ENCODE measurements at places on chromosomes 7 and 10.

GRCh38 chr7:133851411-133851810, 275.7 kb upstream of the LRGUK start:
- no peaks in the 10 kb centered on the region for H3K27me3 ChIP-seq
- no peaks in the 10 kb centered on the region for H3K4me1 ChIP-seq
- H3K4me3 ChIP-seq = no peak overlapping the region
- H3K27ac ChIP-seq = no peak overlapping the region

DNA sequence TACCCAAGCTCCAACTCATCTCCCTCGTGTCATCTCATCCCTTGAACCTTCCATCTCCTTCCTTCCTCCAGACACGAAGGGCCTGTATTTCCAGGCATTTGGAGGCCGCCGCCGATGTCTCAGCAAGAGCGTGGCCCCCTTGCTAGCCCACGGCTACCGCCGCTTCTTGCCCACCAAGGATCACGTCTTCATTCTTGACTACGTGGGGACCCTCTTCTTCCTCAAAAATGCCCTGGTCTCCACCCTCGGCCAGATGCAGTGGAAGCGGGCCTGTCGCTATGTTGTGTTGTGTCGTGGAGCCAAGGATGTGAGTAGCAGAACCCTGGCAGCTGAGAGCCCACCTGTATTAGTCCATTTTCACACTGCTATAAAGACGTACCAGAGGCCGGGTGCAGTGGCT, 5.5 kb downstream of the FBXO24 start:
- no peaks in the 10 kb centered on the region for H3K4me1 ChIP-seq
- no peak for DNase-seq
- no peaks in the 10 kb centered on the region for H3K36me3 ChIP-seq
- H3K4me3 ChIP-seq = no peak overlapping the region
- H3K27me3 ChIP-seq = peaks cover 7% of the 10 kb centered on the region

DNA sequence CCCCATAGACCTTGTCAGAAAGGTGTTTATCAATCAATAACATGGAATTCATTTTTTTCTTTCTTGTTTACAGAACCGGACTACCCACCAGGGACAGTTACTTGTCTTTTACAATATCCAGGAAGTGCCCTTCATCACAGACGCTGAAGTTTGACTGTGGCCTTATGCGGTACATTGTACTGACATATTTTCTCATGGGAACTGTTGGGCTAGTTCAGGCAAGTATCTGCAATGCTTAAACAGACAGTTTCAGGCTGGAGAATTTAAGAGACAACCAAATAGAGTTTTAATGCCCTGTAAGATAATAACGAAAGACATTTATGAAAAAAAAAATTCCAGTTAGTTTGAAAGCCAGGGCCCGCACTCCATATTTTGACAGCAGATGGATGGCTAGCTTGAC, 246.4 kb downstream of the GATA3 start:
- H3K4me1 ChIP-seq = no peaks in the 10 kb centered on the region
- H3K27me3 ChIP-seq = peaks cover 4% of the 10 kb centered on the region
- H3K4me3 ChIP-seq = no peak overlapping the region

DNA sequence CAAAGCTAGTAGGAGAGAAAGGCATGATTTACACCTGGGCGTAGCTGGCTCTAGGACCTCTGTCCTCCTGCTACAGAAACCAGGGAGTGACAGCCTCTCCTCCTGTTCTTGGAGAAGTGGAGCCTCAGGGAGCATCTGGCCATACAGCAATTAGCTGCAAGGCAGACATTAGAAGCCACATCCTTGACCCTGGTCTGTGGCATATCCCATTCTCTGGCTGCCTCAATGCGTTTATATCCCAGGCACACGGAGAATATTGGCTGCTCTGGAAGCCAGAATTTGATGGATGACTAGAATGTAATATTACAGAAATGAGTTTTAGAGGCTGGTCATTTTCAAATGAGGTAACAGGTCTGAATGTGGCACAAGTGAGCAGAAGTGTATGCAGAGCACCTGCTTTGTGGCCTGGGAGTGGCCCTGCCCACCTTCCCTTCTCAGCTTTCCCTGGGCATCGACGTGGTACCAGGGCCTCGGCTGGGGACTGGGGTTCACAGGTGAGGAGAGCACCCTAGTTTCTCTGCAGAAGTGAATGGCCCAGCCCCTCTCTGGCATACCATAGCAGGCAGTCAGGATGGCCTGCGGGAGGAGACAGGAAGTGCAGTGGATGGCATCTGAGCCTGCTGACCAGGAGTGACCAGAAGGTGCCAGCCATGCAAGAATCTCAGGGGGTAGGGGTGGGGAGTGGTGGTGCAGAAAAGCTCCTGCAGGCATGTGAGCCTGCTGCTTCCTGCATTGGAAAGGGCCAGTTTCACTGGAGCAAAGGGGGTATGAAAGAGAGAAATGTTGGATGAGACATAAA, 367.2 kb upstream of the ZNF32 start:
- H3K27me3 ChIP-seq = no peaks in the 10 kb centered on the region
- no peak overlapping the region for H3K27ac ChIP-seq
- no peak overlapping the region for H3K4me3 ChIP-seq
- H3K36me3 ChIP-seq = no peaks in the 10 kb centered on the region
- DNase-seq = no peak
- H3K4me1 ChIP-seq = peaks cover 6% of the 10 kb centered on the region

DNA sequence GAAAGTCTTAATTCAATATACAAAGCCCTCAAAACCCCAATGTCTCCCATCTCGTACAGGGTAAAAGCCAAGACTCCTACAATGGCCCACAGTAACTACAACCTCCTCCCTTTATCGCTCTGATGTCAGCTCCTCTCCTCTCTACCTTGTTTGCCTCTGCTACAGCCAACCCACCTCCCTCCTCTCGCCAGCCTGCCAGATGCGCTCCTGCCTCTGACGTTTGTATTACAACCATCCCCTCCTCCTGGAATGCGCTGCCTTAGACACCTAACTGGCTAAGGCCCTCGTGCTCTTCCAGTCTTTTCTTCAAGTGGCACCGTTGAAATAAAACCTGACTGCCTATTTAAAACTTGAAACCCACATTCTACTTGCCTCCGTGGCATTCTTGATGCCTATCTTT, 115.3 kb upstream of the MYO3A start:
- no peak for DNase-seq
- H3K4me3 ChIP-seq = no peak overlapping the region
- no peak overlapping the region for H3K27ac ChIP-seq
- H3K36me3 ChIP-seq = no peaks in the 10 kb centered on the region
- H3K4me1 ChIP-seq = no peaks in the 10 kb centered on the region
- peaks cover 7% of the 10 kb centered on the region for H3K27me3 ChIP-seq

DNA sequence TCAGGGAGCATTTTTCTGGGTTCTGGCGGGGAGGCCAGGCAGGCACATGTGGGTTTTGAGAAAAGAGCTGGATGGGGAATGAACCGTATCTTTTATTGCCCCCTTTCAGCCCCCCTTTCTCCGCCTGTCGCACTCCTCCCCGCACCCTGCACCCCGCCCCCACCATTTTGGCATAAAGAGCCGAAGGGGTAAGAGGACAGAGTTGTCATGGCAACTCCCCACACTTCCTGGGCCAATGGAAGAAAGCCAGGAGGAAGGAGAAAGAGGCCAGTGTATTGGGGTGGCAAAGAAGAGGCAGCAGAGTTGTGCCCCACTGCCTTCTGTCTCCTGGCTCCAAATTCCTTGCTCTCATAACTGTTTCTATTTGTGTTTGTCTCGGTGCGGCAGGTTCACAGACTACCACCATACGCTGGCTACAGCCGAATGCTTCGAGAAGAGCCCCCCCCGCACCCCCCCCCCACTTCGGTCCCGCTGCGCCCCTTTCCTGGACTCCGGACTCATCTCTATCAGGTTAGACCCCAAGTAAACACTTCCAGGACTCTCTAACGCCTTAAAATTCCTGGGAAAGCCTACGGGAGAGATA, 3.4 kb downstream of the KCNIP2 start:
- peak; percentile 39 for DNase-seq
- H3K27me3 ChIP-seq = peaks cover 14% of the 10 kb centered on the region
- H3K4me1 ChIP-seq = peaks cover 46% of the 10 kb centered on the region
- H3K36me3 ChIP-seq = no peaks in the 10 kb centered on the region
- no peak overlapping the region for H3K27ac ChIP-seq

GRCh38 chr10:97197030-97197500, 11.3 kb upstream of the SLIT1 start:
- no peaks in the 10 kb centered on the region for H3K36me3 ChIP-seq
- no peak for DNase-seq
- peak overlapping the region; percentile 13 for H3K4me3 ChIP-seq
- no peak overlapping the region for H3K27ac ChIP-seq
- peaks cover 18% of the 10 kb centered on the region for H3K27me3 ChIP-seq

DNA sequence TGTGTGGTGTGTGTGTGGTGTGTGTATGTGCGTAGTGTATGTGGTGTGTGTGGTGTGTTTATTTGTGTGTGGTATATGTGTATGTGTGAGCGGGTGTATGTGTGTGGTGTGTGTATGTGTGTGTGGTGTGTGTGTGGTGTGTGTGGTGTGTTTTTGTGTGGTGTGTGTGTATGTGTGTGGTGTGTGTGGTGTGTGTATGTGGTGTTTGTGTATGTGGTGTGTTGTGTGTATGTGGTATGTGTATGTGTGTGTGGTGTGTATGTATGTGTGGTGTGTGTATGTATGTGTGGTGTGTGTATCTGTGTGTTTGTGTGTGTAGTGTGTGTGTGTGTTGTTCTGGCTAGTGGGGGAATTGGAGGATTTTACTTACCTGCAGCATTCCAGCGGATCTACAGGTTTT, 427.4 kb downstream of the PAXIP1 start:
- H3K4me3 ChIP-seq = no peak overlapping the region
- DNase-seq = no peak
- H3K36me3 ChIP-seq = no peaks in the 10 kb centered on the region

Data from activated naive CD4-positive, alpha-beta T cell treated with anti-CD3 and anti-CD28 coated beads for 36 hours (primary cell).